ENCODE measurements at places on chromosomes 12 and 14.

- DNase-seq: no peak
Measured at GRCh38 chr12:51364001-51364400, 17.5 kb upstream of the CELA1 start.

- DNase-seq: no peak
Measured at GRCh38 chr12:42689699-42690098, 100.2 kb upstream of the PRICKLE1 start.

- DNase-seq: no peak
Measured at GRCh38 chr12:92938638-92939037, 9.5 kb upstream of the EEA1 start.

- DNase-seq: no peak
Measured at GRCh38 chr12:112473056-112473455, 54.3 kb downstream of the PTPN11 start.

- no peak for DNase-seq
Measured at GRCh38 chr12:116093915-116094314, 183.6 kb downstream of the MED13L start.

DNA sequence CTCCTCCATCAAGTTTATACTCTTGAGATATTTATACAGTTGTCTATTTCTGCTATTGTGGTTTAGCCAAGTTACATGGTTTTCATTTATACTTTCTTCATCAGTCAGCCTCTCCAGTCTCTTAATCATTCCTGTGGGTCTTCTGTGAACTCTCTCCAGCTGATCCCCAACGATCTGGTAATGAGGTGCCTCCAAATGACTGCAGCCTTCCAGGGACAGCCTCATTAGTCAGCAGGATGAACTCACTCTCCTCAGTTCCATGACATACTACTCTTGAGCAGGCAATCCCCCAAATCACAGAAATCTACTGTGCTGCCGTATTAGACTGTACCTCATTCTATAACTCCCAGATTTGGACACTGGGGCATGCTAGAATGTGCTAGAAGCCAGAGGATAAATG lies 15.3 kb downstream of the AREL1 start:
- no peak for DNase-seq

- no peak for DNase-seq
Measured at GRCh38 chr14:73724696-73725095, 10.5 kb upstream of the PNMA1 start.

GRCh38 chr12:127149226-127149964 lies 1117.6 kb upstream of the TMEM132C start:
- DNase-seq: no peak

- no peak for DNase-seq
Measured at GRCh38 chr14:104819361-104819781, 18.5 kb downstream of the ZBTB42 start.

DNA sequence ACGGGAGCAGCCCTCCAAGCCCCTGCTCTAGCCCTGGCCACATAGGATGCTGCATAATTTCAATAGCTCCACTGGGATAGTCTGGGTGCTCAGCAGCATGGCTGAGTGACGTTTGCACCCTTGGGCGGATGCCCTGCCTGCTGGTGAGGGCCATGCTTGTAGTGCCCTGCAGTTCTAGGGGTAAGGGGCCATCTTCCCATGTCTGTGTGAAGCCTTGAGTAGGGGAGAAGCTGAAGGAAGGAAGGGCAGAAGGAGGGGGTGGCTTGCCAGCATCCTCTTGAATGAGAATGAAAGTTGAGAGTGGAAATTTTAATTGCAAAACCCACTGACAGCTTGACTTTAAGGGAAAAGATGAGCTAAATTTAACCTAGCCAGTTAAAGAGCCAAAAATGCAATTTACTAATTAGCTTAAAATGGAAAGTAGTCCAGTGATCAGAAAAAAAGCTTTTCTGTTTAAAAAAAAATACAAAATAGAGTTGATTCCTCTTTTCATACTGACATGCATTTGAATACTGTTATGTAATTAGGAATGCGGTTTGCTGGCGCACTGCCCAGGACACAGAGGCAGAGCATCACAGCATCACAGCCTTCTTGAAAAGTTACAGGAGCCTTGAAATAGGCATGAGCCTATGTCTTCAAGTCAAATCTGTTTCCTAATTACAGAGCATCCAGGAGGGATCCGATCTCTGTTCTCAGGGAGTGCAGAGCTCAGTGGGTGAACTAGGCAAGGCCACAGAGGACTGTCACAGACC lies 18.5 kb upstream of the EML1 start:
- no peak for DNase-seq

- DNase-seq: no peak
Measured at GRCh38 chr12:79782172-79782900, 91.6 kb upstream of the PAWR start.

GRCh38 chr14:95815226-95815690 lies 61.4 kb upstream of the TUNAR start:
- no peak for DNase-seq

- DNase-seq: no peak
Measured at GRCh38 chr12:2291182-2291832, 238.5 kb downstream of the CACNA1C start.

- no peak for DNase-seq
Measured at GRCh38 chr14:72314808-72315435, 382.7 kb downstream of the RGS6 start.

DNA sequence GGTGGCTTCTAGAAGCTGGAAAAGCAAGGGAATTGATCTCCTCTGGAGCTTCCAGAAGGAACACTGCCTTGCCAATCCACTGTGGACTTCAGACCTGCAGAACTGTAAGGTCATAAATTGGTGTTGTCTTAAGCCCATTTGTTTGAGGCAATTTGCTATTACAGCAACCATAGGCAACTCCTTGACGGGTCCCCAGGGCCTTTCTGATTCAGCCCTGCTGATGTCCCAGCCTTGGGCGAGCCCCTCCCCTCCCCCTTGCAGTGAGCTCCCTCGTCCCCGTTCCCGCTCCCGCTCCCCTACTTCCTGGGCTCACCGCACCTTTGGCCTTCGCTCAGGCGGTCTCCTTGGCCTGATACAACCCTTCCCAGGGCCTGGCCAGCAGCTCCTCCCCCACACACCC lies 18.9 kb upstream of the DIO3 start:
- no peak for DNase-seq

- no peak for DNase-seq
Measured at GRCh38 chr12:77540097-77540496, 290.6 kb upstream of the NAV3 start.

GRCh38 chr12:77236066-77236465 lies 170.7 kb upstream of the E2F7 start:
- no peak for DNase-seq

DNA sequence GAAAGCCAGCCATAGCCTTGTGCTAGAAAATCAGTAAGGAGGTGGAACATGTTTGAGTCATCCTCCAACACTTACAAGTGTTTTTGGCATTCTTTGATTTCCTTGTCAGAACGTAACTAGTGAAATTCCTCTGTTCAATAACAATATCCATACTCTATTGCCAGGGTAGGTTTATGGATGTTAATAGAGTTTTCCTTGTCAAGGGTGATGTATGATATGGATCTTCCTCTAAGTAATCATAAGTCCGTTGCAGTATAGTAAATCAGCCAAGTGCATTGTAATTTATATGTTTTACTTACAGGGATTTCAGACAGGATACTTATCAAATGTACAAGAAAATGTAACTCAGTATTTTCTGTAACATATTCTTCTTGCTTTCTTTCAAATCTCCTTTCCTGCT lies 19.4 kb downstream of the NAV3 start:
- no peak for DNase-seq

- DNase-seq: no peak
Measured at GRCh38 chr14:59919570-59920377, at the start of gene LRRC9. Gene LRRC9 (plus strand): TSS chr14:59920144.

DNA sequence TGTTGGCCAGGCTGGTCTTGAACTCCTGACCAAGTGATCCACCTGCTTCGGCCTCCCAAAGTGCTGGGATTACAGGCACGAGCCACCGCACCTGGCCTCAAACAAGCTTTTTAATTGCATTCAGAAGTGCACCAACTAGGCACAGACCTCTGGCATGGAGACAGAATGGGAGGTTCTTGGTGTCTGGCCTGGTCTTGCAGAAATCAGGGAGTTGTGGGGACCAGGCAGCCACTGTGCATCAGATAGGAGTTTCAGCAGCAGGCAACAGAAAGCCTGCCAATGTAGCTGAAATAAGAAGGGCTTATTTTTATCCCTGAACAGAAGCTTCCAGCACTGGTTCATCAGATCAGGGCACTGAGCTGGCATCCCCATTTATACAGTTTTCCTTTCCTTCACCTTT lies 22.2 kb upstream of the TCL1B start:
- no peak for DNase-seq

- DNase-seq: no peak
Measured at GRCh38 chr14:23620177-23620702, 15.9 kb upstream of the DHRS2 start.

DNA sequence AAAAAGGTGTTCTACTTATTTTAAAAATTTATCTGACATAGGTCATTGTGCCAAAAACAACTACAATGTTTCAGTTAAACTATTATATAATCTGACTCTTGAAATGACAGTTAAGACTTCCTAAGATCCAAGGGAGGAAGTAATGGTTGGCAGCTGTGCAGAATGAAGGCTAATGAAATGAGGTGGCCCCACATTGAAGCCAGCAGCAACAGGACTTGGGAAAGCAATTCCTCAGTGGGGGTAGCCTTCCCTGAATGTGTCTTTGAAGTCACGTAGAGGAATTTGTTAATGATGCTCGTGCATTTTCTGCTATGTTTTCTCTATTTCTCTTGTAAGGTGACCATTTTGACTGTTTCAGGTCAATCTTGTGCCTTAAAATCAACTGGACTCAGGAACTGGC lies 162.4 kb upstream of the DAAM1 start:
- no peak for DNase-seq

DNA sequence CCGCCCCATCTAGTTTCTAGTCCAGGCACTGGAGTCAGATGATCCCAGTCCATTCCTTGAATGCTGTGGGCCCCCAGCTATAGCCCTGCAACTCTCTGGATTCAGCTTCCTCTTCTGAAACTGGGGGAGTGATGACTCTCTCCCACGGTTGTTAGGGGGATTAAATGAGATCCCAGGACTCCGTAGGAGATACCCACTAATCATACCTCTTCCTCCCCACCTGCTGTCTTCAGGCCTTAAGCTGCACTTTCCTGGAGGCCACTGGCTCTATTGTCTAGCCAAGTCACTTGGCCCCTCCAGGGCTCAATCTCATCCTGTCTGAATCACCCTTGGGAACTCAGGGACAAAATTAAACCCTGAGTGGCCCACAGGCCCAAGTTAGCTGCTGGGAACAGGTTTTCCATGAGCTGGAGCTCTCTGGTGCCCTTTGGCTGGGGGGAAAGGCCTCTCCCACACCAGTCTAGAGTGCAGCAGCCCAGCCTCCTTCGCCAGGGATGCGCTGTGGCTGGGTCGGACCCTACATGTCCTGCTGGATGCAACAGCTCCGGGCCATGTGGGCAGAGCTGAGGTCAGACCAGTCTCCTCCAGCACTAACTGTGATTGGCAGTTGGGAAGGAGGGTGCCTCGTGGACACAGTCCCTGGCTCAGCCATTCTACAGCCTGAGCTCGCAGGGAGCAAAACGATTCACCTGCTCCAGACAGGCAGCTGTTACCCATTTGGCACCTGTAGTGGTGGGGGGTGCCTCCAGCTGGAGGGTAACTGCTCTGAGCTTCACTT lies 6.0 kb upstream of the ASB2 start:
- no peak for DNase-seq

GRCh38 chr14:74198441-74199234 lies 40.6 kb upstream of the VSX2 start:
- DNase-seq: no peak

DNA sequence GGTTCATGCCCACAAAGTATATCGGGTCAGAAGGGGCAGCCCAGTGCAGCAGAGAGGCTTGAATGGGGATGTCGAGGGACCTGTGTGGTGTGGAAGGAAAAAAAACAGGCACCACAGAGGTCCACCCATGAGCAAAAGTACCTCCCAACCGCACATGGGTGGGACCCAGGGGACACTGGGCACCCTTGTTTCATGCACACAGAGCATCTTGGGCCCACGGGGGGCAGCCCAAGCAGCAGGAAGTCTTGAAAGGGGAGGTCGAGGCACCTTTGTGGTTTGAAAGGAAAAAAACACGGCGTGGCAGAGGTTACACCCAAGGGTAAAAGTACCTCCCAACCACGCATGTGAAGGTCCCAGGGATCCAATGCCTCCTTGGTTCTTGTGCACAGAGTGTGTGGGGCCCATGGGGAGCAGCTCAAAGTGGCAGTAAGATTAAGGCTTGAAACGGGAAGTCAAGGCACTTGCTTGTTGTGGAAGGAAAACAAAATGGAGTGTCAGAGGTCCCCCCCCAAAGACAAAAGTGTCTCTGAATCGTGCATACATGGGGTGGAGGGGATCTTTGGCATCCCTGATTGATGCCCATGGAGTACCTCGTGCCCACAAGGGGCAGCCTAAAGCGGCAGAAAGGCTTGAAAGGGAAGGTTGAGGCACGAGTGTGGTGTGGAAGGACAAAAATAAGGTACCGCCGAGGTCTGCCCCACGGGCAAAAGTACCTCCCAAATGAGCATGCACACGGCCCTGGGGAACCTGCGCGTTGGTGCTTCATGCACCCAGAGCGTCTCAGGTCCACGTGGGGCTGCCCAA lies 575.5 kb downstream of the ALG10 start:
- DNase-seq: no peak

- DNase-seq: no peak
Measured at GRCh38 chr12:47844264-47845019, 24.7 kb upstream of the HDAC7 start.

DNA sequence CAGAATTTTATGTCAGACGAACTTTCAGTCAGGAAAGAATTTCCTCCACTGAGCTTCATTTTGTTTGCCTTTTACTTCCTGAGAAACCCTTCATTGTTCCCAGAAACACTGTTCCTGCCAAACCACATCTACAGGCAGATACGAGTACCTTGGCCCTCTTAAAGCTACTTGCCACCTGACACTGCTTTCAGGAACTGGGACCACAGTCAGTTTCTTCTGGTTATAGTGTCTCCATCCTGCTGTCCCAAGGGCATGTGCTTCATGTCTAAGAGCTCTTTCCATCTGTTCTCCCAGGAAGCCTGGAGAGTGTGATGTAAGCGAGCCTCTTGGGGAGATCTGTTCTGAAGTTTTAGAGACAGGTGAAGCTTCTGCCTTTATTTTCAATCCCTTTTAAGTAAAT lies 161.7 kb upstream of the PLEKHA5 start:
- no peak for DNase-seq

GRCh38 chr12:124238886-124239285 lies 56.0 kb upstream of the RFLNA start:
- no peak for DNase-seq

DNA sequence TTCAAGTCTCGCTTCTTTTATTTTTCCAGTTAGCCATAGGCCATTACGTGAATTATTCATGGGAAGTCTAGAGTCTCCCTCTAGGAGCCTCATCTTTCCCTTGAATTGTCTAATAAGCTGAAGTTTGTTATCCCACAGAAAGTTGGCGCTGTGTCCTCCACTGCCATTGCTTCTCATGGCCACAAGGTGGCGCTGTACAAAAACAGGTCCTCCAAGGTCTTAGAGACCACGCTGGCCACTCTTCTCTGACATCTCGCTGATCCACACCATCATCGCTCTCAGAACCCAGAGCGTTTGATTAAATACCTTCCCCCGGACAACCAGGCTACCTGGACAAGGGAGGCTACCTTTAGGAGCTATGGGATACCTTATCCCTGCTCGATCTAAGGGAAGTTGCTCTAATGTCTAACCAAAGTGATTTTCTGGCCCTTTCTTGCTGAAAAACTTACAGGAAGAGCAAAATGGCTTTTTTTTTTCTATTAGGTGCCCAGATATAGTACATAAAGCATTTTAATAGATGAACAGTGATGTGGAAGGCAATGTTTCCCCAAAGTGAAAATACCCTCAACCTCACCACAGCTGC lies 110.0 kb downstream of the CCDC60 start:
- peak; percentile 13 for DNase-seq

- no peak for DNase-seq
Measured at GRCh38 chr12:129594098-129594497, 309.7 kb downstream of the TMEM132D start.
